ENCODE measurements at places on chromosomes 11 and 22. TPM values are rescaled to one million over a fixed set of nuclear protein-coding genes. Genes with fewer than 3 reads are reported as not detected.

DNA sequence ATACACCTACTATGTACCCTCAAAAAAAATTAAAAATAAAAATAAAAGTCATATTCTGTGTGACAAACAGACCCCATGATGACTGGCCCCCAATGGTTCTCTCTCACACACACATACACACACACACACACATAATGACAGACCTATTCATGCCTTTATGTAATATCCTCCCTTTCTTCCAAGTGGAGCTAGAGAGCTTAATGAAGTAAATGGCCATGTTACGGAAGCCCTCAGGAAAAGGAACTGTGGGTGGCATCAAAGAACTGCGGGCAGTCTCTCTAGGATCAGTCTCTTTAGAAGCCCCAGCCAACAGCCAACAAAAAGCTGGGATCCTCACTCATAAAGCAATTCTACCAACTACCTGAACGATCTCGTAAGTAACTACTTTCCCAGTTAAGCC is 125.5 kb downstream of the SIK3 start:
- H3K4me1 ChIP-seq = peaks cover 6% of the 10 kb centered on the region
- DNase-seq = no peak
- H3K36me3 ChIP-seq = no peaks in the 10 kb centered on the region
- no peak overlapping the region for H3K27ac ChIP-seq

GRCh38 chr22:17823226-17823625 is 49.0 kb upstream of the BID start:
- no peaks in the 10 kb centered on the region for H3K27me3 ChIP-seq
- DNase-seq = no peak
- H3K27ac ChIP-seq = no peak overlapping the region
- H3K4me3 ChIP-seq = no peak overlapping the region
- no peaks in the 10 kb centered on the region for H3K4me1 ChIP-seq

DNA sequence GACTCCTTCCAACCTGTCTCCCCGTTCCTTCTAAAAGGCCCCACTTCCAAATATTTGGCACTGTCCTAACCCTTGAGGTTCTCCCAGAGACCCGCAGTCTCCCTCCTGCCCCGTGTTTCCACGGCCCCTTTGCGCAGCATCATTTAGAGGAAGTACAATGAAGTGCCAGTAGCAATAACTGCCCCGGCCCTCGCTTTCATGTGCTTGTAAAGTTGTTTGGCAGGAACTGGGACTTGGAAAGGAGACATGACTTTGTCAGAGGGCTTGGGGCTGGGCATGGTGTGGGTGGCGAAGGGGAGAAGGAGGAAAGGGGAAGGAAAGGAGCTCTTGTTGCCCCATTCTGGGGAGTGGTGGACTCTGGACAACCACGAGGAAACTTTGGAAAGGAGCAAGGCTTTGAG is 2.6 kb downstream of the CD44 start:
- peak overlapping the region; percentile 52 for H3K27ac ChIP-seq
- H3K36me3 ChIP-seq = no peaks in the 10 kb centered on the region
- H3K27me3 ChIP-seq = no peaks in the 10 kb centered on the region
- DNase-seq = peak; percentile 78

- H3K27ac ChIP-seq = no peak overlapping the region
- DNase-seq = peak; percentile 76
- no peaks in the 10 kb centered on the region for H3K4me1 ChIP-seq
- H3K36me3 ChIP-seq = no peaks in the 10 kb centered on the region
Measured at GRCh38 chr22:33923660-33924246, 3.5 kb upstream of the LARGE1 start.

- DNase-seq = no peak
- H3K4me1 ChIP-seq = no peaks in the 10 kb centered on the region
- H3K4me3 ChIP-seq = no peak overlapping the region
- H3K27me3 ChIP-seq = no peaks in the 10 kb centered on the region
- no peaks in the 10 kb centered on the region for H3K36me3 ChIP-seq
Measured at GRCh38 chr11:97364047-97364446, 974.2 kb downstream of the JRKL start.

DNA sequence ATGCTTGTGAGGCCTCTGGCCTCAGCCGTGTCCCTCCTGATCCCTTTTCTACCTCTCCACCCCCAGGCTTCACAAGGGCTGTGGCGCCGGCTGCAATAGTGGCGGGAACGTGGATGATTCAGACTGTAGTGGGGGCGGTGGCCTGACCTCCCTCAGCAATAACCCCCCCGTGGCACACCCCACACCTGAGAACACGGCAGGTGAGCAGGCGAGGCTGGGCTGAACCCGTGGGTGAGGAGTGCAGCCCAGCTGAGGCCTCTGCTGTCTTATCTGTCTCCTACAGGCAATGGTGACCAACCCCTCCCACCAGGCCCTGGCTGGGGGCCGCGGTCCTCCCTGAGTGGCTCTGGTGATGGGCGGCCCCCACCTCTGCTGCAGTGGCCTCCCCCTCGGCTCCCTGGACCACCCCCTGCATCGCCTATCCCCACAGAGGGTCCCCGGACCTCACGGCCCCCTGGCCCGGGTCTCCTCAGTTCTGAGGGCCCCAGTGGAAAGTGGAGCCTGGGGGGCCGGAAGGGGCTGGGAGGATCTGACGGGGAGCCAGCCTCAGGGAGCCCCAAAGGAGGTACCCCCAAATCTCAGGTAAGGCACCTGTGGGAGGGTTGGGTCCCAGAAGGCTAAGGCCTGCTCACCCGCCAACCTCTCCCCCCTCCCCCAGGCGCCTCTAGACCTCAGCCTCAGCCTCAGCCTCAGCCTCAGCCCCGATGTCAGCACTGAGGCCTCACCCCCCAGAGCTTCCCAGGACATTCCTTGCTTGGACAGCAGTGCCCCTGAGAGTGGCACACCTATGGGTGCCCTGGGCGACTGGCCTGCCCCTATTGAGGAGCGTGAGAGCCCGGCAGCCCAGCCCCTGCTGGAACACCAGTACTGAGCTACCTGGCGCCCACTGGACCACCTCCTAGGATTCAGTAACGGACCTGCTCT is 1.5 kb upstream of the SIPA1 start:
- no peak overlapping the region for H3K4me3 ChIP-seq
- no peak for DNase-seq
- peaks cover 55% of the 10 kb centered on the region for H3K36me3 ChIP-seq
- H3K27ac ChIP-seq = no peak overlapping the region
- H3K27me3 ChIP-seq = no peaks in the 10 kb centered on the region
- no peaks in the 10 kb centered on the region for H3K4me1 ChIP-seq

DNA sequence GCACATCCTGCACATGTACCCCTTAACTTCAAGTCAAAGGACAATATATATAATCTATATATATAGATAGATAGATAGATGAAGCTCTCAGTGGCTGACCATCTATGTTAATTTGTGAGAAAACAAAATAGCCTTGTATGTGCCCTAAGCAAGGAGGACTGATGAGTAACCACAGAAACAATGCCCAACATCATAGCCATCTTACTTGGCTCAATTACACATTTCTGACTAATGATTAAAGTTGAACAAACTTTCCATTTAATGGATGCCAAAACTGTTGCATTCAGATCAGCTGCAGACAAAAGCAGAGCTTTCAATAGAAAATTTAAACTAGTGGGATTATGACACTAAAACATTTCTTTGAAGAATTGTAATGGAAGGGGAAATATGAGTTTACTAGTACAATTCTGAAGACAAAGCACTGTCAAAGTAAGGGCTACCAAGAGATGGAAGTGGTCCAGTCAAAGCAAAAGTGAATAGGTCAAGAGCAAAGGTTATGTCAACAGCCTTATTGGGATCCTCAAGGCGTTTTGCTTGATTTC is 1188.2 kb upstream of the RAG2 start:
- H3K4me1 ChIP-seq = no peaks in the 10 kb centered on the region
- no peak overlapping the region for H3K4me3 ChIP-seq
- no peaks in the 10 kb centered on the region for H3K36me3 ChIP-seq
- no peaks in the 10 kb centered on the region for H3K27me3 ChIP-seq
- no peak for DNase-seq

GRCh38 chr11:98561252-98561651 is 459.5 kb upstream of the CNTN5 start:
- no peak overlapping the region for H3K27ac ChIP-seq
- H3K4me3 ChIP-seq = no peak overlapping the region
- DNase-seq = no peak
- H3K4me1 ChIP-seq = no peaks in the 10 kb centered on the region
- no peaks in the 10 kb centered on the region for H3K36me3 ChIP-seq

GRCh38 chr11:123338997-123339752 is 90.9 kb upstream of the GRAMD1B start:
- H3K27ac ChIP-seq = no peak overlapping the region
- H3K4me3 ChIP-seq = no peak overlapping the region
- H3K4me1 ChIP-seq = no peaks in the 10 kb centered on the region
- H3K27me3 ChIP-seq = no peaks in the 10 kb centered on the region
- no peak for DNase-seq

DNA sequence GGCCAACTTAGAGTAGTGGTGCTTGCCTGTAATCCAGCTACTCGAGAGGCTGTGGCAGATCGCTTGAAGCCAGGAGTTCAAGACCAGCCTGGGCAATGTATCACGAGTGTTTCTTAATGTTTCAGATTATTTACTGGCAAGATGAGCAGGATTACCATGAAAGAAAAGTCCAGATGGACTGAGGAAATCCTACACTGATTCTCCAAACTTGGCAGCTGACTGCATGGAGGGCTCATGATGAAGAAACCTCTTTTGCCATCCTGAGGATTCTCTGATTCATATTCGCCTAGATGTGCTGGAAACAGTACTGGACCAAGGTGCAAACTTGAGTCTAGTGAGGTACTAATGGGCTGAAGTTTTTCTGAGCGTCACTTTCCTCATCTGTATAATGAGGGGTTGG is 2.8 kb upstream of the SIDT2 start:
- no peak overlapping the region for H3K27ac ChIP-seq
- DNase-seq = no peak
- no peaks in the 10 kb centered on the region for H3K36me3 ChIP-seq
- H3K27me3 ChIP-seq = no peaks in the 10 kb centered on the region
- H3K4me1 ChIP-seq = peaks cover 55% of the 10 kb centered on the region

DNA sequence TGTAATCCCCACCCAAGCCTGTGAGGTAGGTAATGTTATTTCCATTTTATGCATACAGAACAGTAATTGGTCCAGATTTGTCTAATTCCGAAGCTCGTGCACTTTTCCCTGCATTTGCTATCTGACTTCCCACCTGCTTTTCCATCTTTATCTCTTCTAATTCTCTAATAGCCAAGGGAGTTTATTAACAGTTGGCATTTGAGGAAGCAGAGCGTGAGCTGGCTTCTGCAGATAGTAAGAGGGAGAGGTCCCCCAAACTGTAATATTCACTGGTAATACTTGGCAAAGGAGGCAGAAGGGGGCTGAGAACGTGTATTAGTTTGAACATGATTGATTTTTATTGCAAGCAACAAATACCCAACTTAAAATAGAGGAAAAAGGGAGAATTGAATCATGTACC is 110.8 kb upstream of the SPON1 start:
- H3K4me3 ChIP-seq = no peak overlapping the region
- H3K27ac ChIP-seq = no peak overlapping the region
- H3K36me3 ChIP-seq = no peaks in the 10 kb centered on the region
- DNase-seq = no peak
- no peaks in the 10 kb centered on the region for H3K27me3 ChIP-seq

DNA sequence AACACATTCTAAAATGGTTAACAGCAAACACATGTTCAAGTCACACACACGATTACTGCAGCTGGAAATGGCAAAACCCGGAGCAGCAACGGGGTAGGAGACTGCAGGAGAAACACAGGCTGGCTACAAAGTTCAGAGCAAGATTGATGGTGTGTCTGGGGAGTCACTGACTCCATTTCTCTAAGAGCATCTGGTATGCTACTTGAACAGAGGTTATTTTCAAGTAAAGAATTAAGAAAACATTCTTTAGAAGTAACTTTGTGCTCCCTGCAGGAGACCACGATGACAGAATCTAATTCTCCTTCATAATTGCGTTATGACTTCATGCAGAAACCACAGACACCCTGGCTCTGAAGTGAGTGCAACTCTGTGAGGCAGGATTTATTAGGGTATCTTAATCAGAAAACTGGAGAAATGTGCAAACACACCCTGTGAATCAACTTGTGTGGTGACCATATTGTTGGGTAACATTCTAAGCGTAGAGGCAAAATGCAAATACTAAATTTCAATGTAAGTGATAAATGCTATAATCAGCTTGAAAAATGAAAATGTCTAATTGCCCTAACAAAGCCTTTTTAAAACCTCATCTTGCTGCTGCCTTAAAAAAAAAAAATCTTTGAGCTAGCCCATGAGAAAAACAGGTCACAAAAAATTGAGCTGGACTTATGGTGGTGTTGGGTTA is 303.0 kb downstream of the CADM1 start:
- no peak overlapping the region for H3K27ac ChIP-seq
- no peak overlapping the region for H3K4me3 ChIP-seq
- no peaks in the 10 kb centered on the region for H3K27me3 ChIP-seq
- DNase-seq = no peak

DNA sequence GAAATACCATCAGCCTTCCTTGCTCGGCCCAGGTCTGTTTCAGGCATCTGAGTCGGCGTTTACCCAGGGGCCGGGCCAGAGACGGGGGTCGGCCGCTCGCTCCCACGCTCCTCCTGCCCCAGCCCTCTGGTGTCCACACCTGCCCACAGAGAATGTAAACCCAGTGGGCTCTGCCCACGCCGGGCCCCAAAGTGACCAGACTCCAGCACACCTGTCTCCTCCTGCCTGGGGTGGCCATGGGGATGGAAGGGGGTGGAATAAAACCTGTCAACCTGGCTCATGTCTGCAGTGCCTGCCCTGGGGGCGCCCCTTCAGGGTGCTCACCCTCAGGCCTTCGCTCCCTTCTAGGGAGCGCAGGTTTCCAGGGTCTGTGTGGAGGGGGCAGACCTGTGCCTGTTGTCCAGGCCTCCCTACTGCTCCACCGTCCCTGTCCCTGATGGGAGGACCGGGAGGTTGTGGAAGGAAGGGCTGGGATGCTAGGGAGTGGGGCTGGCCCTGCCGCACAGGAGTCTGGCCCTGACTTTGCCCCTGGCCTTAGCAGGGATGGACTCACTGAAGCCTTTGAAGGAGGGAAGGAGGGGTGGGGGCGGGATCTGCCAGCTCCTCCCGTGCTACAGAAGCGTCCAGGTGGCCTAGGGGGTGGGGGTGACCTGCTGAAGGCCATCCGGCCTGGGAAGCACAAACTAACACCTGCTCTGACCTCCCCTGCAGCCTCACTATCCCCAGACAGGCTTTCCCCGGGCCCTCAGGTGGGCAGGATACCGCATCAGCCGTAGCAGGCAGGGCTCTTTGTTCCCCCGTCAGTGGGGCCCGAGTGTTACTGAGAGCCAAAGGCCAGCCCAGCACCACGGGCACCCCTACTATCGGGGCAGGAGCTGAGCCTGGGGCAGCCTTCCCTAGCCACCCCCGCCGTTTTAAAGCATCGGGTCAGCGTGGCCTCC is 14.7 kb upstream of the ARHGAP8 start:
- H3K4me1 ChIP-seq = peaks cover 9% of the 10 kb centered on the region
- H3K36me3 ChIP-seq = no peaks in the 10 kb centered on the region
- H3K27ac ChIP-seq = no peak overlapping the region
- no peak for DNase-seq
- no peak overlapping the region for H3K4me3 ChIP-seq
- H3K27me3 ChIP-seq = no peaks in the 10 kb centered on the region

GRCh38 chr22:19019029-19019678 is 83.1 kb upstream of the PRODH start:
- no peak for DNase-seq
- H3K27me3 ChIP-seq = no peaks in the 10 kb centered on the region
- no peaks in the 10 kb centered on the region for H3K4me1 ChIP-seq
- H3K4me3 ChIP-seq = no peak overlapping the region
- H3K36me3 ChIP-seq = no peaks in the 10 kb centered on the region
- no peak overlapping the region for H3K27ac ChIP-seq

CNTN5 gene
- not detected for total RNA-seq

RTN4RL2 gene
- 0.94 TPM for total RNA-seq

SCGB1D2 gene
- total RNA-seq = not detected

KCNJ5 gene
- total RNA-seq = 23.3 TPM

Data from right atrium auricular region (tissue), 2 donors.